ENCODE measurements at places on chromosomes 7 and 10.

DNA sequence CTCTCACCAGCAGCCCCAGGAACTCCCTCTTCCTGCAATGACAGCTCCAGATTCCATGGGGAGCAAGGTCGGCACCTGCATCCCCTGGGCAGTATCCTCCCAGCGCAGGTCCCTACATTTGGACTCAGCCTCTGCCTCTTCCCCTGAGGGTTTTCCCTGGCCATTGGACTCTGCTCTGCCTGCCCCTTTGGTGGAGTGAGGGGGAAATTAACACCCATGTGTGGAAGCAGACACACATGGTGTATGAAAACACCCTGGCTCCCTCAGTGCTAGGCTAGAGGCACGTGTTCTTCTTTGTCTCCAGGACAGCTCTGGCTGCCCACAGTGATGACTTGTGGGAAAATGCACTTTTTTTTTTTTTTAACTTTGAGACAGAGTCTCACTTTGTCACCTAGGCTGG is 8.4 kb downstream of the PRF1 start:
- DNase-seq, result no peak

GRCh38 chr7:24767878-24768569 is 10.8 kb upstream of the GSDME start:
- no peak for DNase-seq

GRCh38 chr7:155462163-155462735 is 4.3 kb downstream of the EN2 start:
- DNase-seq, result no peak

DNA sequence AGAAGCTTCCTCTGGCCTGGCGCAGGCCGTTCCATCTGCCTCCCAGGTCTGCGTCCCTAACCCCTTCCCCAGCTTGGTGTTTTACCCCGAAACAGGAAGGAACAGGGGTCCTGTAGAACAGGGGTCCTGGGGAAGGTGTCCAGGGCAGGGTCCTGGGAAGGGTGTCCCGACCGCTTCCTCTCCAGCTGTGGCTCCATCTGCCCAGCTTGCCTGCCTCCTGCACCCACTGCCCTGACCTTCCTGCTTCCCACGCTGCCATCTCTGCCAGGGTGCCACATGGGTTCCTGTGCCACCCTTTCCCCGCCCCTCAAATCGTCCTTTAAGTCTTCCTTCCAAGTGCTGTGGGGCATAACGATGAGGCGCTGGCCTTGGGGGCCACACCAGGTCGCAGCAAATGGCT is 32.4 kb downstream of the WDR86 start:
- no peak for DNase-seq

- DNase-seq, result no peak
Measured at GRCh38 chr10:11154849-11155498, 137.3 kb downstream of the CELF2 start.

GRCh38 chr7:2577914-2578680 is 19.3 kb downstream of the IQCE start:
- no peak for DNase-seq

DNA sequence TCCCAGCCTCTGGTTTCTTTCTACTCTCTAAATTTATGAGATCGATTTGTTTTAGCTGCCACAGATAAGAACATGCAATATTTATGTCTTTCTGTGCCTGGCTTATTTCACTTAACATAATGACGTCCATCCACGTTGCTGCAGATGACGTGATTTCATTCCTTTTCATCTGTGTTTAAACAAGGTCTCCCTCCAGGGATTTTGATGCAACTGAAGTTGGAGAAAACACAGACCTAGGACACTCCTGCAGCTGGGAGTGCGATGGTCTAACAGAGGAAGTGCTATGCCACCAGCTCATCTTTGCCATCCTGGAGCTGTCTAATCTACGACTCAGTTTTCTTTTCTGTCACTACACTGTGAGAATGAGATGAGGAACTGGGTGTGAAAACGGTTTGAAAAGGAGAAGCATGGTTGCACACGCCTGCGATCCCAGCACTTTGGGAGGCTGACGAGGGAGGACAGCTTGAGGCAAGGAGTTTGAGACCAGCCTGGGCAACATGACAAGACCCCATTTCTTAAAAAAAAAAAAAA is 1.5 kb upstream of the KCTD7 start:
- DNase-seq, result no peak

DNA sequence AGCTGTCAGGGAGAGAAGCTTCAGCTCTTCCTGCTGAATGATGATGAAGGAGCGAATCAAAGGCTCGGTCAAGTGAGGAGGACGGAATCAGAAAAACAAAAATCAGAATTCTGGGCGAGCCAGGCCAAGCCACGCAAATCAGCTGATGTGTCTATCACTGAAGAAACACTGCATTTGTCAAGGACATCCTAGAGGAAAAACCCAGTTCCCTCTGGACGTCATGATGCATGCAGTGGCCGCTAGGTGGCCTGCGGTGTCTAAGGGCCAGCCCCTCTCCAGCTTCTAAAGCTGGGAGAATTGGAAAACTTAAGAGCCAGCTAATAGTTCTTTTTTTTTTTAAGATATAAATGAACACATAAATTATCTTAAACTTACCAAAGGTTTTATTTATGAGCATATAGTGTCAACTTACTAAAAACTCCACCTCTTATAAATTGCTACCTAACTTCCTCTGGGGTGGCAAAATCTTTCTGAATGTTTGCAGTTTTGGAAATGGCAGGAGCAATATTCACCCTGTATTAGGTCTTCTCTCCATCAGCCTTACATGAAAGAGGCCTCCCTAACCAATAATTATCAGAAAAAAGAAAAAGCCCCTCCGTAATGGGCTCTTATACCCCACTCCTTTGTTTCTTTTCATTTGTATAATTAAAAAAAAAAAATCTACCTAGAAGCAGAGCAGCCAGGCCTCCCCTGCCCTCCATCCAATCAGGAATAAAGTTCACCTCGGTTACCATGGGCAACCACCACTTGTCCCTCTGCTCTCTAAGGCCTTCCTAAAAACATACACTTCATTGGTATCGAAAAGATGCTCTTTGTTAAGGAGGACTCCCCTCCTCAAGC is 186.8 kb downstream of the USP6NL start:
- DNase-seq, result no peak

GRCh38 chr10:4939224-4940072 is 23.8 kb upstream of the AKR1C1 start:
- DNase-seq, result no peak

GRCh38 chr7:137086896-137087295 is 218.4 kb downstream of the CHRM2 start:
- no peak for DNase-seq

DNA sequence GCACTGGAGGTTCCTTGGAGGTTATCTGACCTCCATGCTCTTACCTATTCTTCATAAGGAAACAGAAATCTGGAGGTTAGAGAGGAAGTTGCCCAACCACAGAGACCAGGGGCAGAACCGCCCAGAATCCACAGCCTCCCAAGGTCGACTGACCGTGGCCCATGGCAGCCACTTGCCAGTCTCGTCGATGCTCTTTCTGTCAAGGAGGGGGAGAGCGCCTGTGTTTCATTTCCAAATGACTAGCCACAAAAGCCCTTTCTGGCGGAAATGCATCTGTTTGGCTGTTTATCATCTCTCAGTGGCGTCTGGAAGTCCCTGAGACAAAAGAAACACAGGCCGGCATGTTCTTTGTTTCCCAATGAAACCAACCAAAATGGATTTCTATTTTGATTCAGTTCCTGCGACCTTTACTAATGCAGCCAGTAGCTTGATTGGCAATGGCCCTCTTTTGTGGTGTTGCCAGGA is 2.9 kb downstream of the RAMP3 start:
- DNase-seq, result no peak

- no peak for DNase-seq
Measured at GRCh38 chr10:68103901-68104300, 5.4 kb upstream of the MYPN start.

GRCh38 chr7:50227726-50228125 is 76.8 kb upstream of the IKZF1 start:
- DNase-seq, result no peak

DNA sequence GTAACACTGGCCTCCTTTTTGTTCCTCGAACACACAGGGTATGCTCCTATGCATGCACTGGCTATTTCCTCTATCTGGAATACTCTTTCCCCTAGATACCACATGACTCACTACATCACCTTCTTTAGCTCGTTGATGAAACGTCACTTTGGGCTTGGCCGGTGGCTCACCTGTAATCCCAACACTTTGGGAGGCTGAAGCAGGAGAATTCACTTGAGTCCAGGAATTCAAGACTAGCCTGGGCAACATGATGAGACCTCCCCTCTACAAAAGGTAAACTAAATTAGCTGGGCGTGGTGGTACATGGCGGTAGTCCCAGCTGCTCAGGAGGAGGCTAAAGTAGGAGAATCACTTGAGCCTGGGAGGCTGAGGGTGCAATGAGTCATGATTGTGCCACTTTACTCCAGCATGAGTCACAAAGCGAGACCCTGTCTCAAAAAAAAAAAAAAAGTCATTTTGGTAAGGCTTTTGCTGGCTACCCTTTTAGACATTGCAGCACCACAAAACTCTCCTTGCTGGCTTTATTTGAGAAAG is 14.5 kb downstream of the ANKIB1 start:
- DNase-seq, result no peak

DNA sequence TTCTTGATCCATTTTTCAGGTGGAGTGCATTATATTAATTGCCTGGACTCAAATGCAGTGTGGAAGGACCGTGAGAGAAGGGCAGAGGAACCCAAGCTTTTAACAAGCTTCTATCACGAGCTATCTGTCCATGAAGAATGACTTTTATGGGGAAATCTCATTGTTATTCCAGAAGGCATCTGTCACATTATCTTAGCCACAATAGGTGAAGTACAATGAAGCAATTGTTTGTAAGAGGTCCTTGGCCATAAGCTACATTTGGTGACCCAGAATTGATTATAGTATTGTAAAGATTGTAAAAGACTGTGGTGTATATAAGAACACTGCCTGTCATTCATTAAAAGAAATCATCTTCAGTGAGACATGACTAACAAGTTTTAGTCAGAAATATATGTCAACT is 58.6 kb upstream of the RELN start:
- DNase-seq, result no peak

GRCh38 chr10:32367793-32368453 is 21.0 kb upstream of the EPC1 start:
- DNase-seq, result peak; percentile 66

DNA sequence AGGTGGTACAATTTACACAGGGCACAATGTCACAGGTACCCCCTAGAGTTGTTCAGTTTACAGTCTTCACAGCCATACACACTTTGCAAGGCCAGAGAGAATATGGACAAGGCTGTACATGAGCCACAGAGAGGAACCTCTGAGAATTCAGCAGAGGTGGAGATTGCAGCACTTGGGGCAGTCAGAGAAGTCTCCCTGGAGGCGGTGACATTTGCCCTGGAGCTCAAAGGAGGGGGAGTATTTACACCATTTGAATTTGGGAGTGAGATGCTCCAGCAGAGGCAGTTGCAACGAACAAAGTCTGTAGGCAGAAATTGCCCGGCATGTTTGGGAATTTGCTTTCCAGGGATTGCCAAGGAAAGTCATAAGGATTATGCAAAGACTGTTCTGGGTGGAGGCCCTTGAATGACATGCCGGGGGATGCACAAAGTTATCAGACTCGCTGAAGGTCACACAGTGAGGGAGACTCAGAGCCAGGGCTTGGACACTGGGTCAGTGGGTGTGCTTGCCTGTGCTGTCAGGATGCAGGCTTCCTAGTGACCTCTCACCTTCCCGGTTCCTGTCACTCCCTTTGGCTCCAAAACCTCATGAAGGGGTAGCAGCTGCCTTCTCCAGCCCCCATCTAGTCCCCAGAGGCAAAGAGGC is 160.7 kb upstream of the PCBD1 start:
- DNase-seq, result no peak

DNA sequence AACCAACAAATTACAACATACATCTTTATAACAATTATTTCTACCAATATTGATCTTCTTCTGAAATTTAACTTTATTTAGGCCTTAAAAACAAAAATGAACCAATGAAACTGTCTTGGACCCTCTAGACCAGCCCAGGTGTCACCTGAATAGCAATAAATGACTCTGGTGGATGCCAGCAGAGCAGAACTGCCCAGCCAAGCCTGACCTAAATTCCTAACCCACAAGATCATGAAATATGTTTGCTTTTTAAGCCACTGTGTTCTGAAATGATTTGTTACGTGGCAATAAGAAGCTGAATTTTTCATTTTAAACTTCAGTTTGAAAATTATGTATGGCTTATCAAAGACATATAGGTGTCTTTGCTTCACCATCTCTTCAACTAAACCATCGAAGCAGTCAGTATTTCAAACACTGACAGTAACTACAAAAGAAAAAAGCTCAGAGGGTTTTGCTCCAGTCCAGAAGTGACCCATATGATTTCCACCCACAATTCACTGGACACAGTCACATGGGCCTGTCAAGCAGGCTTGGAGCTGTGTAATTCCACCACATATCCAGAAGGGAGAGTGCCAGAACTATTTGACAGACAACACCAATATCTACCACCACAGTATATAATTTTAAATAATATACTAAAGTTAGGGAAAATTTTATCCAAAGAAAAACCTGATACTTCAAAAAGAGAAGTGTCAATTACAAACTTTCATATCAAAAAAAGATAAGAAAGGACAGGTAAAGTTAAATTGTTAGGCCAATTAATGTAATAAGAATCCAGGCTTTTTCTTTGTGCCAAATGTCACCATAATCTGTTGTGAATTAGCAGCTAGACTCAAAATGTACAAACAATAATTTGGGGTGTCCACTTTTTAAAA is 94.5 kb downstream of the KMT2C start:
- DNase-seq, result no peak

DNA sequence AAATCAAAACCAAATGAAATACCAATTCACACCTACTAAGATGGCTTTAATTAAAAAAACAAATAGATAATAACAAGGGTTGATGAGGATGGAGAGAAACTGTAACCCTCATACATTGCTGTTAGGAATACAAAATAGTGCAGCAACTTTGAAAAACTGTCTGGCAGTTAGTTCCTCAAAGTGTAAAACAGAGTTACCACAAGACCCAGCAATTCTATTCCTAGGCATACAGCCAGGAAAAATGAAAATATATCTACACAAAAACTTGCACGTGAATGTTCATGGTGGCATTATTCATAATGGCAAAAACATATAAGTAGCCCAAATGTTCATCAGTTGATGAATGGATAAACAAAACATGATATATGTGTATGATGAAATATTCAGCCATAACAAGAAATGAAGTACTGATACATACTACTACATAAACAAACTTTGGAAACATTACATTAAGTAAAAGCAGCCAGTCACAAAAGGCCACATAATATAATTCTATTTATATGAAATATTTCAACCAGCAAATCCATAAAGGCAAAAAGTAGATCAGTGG is 83.5 kb downstream of the BRAF start:
- DNase-seq, result no peak

Data from mucosa of descending colon (tissue), 3 donors.